CD4-positive, alpha-beta T cell treated with Interleukin-10 for 1 hour (primary cell): ENCODE measurements at places on chromosomes 3 and 15.
A peak's percentile ranks its signal among the peaks of the same experiment; 100 is the strongest.

DNA sequence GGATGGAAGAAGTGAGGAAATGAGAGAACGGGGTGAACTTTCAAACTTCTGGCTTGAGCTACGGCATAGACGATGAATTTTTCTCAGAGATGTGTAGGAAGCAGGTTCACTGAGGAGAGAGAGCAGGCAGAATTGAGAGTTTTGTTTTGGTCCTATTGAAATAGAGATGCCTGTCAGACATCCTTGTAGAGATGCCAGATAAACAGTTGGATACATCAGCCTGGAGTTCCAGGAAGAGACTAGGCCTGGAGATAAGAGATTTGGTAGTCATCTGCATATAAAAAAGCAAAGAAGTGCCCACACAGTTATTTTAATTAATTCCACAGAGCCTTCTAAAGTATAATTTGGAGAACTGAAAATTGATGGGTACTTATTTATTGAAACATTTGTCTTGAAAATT is 495.6 kb downstream of the IL5RA start:
- no peak for DNase-seq

DNA sequence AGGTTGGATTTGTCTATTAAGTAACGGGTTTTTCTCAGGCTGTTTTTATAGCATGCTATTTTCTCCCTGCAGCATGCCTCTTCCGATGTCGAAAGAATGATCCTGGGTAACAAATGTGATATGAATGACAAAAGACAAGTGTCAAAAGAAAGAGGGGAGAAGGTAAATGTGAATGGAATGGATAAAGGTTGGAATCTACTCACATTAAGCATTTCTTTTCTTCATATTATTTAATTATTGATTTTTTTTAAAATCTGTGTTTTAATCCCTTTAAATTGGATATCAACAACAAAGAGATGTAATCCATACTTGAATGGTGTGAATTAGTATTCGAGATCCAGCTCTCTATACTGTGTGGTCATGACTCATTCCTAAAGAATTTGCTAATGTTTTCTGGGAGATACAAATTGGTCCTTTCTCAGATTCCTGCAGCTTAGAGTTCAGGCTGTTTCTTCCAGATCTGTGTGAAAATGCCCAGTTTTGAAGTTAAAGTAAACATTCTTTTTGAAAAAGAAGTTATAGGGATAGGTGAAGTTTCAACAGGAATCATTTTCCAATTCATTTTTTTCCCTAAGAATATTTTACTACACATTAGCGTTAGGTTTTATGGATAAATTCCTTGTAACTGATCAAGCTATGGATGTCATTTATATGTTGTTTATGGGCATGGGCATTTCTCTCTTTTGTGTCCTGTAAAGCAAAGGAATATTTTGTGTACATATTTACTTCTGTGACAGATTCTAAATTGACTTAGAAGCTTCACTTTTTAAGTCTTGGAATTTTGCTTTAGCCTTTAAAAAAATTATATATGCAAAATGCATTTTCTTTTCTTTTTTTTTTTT is 20.8 kb upstream of the APH1B start:
- no peak for DNase-seq

DNA sequence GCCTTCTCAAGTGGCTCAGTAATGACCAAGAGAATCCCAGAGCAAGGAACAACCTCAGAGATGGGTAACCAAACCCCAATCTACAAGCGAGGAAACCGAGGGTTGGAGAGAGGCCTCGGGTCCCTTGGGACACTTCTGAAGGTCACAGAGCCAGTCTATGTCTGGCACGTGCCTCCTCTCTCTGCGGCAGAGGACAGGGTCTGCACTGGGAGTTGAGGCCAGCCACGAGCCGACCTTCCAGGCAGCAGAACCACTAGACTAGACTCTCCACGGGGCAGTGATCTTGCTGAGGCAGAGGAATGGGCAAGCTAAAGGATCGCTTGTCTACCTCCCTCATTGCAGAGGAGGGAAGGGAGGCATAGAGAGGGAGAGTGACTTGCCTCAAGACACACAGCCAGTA is 100.6 kb upstream of the SMAD3 start:
- no peak for DNase-seq

GRCh38 chr3:88167704-88168103 is 17.9 kb downstream of the C3orf38 start:
- no peak for DNase-seq

GRCh38 chr15:86010891-86011290 is 68.8 kb upstream of the AGBL1 start:
- DNase-seq = no peak

- no peak for DNase-seq
These were observed 21.9 kb downstream of the TPRA1 start for GRCh38 chr3:127568586-127568985.

DNA sequence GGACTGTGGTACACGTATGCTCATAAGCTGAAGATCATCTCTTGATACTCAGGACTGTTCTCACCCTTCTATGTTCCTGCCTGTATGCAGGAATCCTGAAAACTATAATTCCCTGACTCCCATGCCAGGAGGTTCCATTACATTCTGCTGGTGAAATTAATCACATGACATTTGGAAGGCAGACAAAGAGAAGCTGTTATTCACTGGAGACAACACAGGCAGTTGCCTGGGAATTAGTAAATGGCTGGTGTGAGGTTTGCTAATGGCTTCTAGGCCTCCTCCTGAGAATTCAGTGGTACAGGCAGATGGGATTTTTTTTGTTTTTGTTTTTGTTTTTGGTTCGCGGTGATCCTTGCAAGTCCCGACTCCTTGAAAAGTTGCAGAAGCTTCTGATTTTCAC is 91.4 kb downstream of the CTNNB1 start:
- no peak for DNase-seq

GRCh38 chr15:52295421-52296001 is at the start of gene MYO5C:
TSS of gene MYO5C (minus strand) at chr15:52295804. CDS start at chr15:52295636, 168 bp downstream.
- no peak for DNase-seq

GRCh38 chr3:174132006-174132405 is 727.1 kb upstream of the NAALADL2 start:
- no peak for DNase-seq

DNA sequence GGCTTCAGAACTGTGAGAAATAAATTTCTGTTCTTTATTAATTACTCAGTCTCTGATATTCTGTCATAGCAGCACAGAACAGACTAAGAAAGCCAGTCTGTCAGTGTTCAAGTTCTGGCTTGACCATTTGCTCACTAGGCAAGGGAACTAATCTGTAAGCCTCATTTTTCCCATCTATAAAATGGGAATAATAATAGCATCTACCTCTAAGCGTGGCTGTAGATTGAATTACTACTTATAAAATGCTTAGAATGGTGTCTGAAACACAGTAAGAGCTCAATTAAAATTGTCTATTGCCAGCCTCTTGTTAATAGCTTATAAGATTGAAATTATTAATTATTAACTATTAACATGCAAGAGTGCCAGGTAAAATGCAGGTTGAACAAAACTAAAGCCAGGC is 209.7 kb upstream of the LRRFIP2 start:
- no peak for DNase-seq

DNA sequence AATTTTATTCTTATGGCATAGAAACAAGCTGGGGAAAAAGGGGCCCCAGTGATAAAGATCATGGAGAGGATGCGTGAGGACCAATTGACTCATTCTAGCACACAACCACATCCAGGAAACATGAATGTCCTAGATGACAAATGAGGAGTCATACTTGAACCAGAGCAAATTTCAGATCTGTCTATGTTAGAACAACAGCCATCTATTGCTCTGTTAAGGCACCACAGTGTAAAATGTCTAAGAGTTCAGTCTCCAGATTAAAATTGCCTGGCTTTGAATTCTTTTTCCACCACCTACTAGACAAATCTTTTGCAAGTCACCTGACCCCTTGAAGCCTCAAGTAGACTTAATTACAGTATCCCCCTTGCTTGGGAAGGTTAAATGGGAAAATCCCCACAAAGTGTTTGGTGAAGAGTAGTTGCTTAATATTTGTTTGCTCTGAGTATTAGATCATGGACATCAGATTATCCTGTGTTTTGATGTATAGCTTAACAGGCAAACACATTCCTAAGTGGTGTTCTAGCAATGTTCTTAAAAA is 258.7 kb upstream of the TGFBR2 start:
- DNase-seq = peak; percentile 15

DNA sequence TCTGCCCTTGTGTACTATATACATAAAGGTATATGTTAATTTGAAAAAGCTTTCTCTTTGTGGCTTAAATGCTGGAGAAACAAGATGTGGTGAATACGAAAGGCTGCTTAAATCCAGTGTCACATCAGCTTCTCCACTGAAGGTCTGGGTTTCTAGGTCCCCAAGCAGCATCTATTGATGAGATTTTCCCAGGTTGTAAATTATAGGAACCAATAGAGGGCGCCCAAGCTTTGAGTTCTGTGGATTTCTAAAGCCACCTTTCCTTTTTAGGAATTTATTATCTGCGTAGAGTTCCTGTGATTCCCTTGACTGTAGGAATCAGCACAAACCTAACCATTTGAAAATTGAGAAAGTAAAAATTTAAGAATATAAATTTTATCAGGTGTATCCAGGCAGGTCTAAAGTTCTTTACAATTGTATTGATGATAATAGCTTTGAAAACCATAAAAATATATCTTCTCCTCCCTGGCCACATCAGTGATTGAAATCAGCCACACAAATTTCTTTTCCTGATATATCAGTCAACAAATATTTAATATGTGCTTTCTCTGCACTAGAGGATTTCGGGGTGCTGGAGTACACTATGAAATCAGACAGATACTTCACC is 88.3 kb upstream of the ADAMTSL3 start:
- no peak for DNase-seq

GRCh38 chr15:69342460-69343076 is 43.9 kb downstream of the PAQR5 start:
- DNase-seq = no peak

GRCh38 chr15:95142531-95142930 is 911.2 kb downstream of the MCTP2 start:
- no peak for DNase-seq

- no peak for DNase-seq
These were observed 52.9 kb upstream of the MYZAP start for GRCh38 chr15:57538821-57539220.

GRCh38 chr3:139572847-139573672 is 33.5 kb upstream of the RBP1 start:
- DNase-seq = no peak

- DNase-seq = no peak
These were observed 231.2 kb upstream of the TPRG1 start for GRCh38 chr3:188940573-188940932.

DNA sequence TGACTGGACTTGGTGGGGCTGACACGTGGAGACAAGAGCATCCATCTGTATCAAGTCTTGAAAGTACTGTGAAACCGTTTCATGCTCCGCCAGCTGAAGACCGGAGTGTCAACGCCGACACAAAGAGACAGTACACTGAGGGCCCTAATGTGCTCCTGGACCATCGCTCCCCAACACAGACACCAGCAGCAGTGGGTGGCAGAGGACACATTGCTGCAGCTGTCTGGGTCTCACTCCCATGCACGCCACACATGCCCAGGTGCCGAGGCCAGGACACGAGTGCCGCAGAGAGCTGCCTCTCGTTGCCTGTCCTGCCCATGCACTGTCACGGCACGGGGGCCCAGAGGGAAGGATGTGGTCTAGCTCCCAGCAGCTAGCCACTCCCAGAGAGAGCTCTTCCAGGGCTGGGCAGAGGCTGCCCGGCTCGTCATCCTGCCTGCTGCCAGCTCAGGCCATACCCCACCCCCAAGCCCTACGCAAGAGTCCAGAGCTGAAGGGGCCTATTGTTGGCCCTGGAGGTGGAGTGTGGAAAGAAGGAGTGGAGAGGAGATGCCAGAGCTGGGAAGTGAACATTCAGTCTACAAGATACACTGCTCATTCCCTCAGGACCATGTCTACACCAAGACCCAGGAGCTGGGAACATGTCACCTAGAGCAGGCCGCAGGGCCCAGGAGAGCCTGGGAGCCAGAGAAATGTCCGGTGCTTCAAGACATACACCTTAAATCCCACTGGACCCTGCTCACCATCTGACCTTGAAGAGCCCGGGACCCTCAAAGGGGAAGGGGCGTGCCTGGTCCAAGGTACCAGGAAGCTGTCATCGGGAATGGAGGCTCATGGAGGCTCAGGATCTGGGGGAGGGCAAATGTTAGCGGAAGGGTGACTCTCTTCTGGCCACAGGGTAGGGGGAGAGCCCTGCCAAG is 7.7 kb downstream of the TNK2 start:
- peak; percentile 49 for DNase-seq

DNA sequence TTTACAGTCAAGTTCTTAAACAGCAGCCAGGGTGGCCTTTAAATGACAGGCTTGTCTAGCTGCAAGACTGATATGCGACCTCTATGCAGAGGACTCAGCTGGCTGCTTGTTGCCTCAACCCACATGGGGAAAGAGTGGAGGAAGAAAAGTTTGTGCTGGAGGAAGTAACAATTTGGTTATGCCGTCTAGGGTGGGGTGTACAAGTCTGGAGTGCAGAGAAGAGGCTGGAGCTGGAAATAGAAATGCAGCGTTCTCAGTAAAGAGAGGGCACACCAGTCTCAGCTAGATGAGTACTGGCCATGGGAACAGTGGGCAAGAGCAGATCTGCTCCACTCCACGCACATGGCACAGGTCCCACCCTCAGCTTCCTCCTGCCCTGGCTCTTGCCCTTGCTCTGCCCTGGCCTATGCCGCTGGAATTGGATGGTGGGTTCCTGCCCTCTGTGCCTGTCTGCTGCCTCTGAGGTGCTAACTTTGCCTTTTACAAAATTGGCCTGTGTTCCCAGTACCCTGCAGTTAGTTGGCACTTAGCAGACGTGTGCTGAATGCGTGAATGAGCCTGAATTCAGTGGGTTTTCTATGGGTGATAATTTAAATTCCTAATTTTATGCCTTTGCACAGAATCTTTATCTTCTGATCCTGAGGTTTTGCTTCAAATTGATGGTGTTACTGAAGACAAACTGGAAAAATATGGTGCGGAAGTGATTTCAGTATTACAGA is 59.7 kb upstream of the FURIN start:
- DNase-seq = no peak

GRCh38 chr15:79410237-79410636 is 21.9 kb upstream of the MINAR1 start:
- no peak for DNase-seq

- DNase-seq = no peak
These were observed 123.3 kb downstream of the PLOD2 start for GRCh38 chr3:146037697-146038096.

- DNase-seq = peak; percentile 9
These were observed 147.8 kb downstream of the PLCL2 start for GRCh38 chr3:17032407-17033034.

DNA sequence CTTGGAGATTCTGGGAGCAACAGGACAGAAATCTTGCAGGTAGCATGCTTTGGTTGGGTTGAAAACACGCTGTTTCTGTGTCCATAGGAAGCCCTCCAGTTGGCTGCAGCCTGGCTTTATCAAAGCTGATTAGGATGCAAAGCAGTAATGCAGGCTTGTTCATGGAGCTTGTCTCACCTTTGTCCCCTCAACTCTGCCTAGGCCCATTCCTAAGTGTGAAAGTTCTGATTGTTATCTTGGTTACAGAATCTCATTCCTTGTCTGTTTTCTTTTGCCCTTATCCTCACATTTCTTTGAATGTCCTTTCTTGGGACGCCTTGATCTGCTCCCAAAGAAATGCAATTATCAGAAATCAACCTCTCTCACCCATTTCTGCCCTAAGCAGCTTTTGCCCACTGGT is 83.5 kb downstream of the IL20RB start:
- DNase-seq = no peak
